A549 treated with CpdA at 1 μM for 4 hours (cell line): ENCODE measurements at places on chromosomes 6 and 20. TPM values are rescaled to one million over a fixed set of nuclear protein-coding genes. Genes with fewer than 3 reads are reported as not detected.

The CDH26 gene
- 0.10 to 0.40 TPM (median 0.16 TPM) in 4 of 5 replicates, not detected in the other for total RNA-seq

The IMPG1 gene
- total RNA-seq: not detected in 5 replicates

The ZBTB12 gene
- 3.2 to 5.4 TPM (median 4.8 TPM) in 5 replicates for total RNA-seq

The FERMT1 gene
- total RNA-seq: 16.3 to 20.6 TPM (median 17.5 TPM) in 5 replicates

The TREML1 gene
- total RNA-seq: not detected in 5 replicates

The LHFPL5 gene
- total RNA-seq: 0.13 to 0.22 TPM (median 0.16 TPM) in 3 of 5 replicates, not detected in the others

The SRMS gene
- total RNA-seq: not detected in 5 replicates

The NFATC2 gene
- total RNA-seq: 6.4 to 8.7 TPM (median 7.7 TPM) in 5 replicates

The RHAG gene
- 0.03 to 0.07 TPM in 2 of 5 replicates, not detected in the others for total RNA-seq

The STX11 gene
- total RNA-seq: 1.8 to 2.2 TPM (median 2.0 TPM) in 5 replicates

The LGSN gene
- 3.5 to 4.8 TPM (median 4.0 TPM) in 5 replicates for total RNA-seq

The MYT1 gene
- 0.05 to 0.27 TPM (median 0.09 TPM) in 4 of 5 replicates, not detected in the other for total RNA-seq

The ADGRG6 gene
- 38.4 to 54.0 TPM (median 50.2 TPM) in 5 replicates for total RNA-seq

The CTCFL gene
- 0.12 TPM in 1 of 5 replicates, not detected in the others for total RNA-seq

The PRICKLE4 gene
- 0.44 to 1.6 TPM (median 0.71 TPM) in 5 replicates for total RNA-seq

The VSTM2L gene
- 5.8 to 9.3 TPM (median 6.3 TPM) in 5 replicates for total RNA-seq

The LPA gene
- total RNA-seq: 0.01 to 0.02 TPM in 2 of 5 replicates, not detected in the others

The TULP1 gene
- not detected in 5 replicates for total RNA-seq
